Stimulated activated CD4-positive, alpha-beta T cell treated with anti-CD3 and anti-CD28 coated beads, Interleukin-15, amount 100 ng/mL, for 1 hour (primary cell): ENCODE measurements at places on chromosomes 1 and 21.

GRCh38 chr1:54275349-54275748 lies 75.4 kb downstream of the MRPL37 start:
- no peak for DNase-seq

GRCh38 chr1:18614069-18614735 lies 16.4 kb upstream of the PAX7 start:
- no peak for DNase-seq

DNA sequence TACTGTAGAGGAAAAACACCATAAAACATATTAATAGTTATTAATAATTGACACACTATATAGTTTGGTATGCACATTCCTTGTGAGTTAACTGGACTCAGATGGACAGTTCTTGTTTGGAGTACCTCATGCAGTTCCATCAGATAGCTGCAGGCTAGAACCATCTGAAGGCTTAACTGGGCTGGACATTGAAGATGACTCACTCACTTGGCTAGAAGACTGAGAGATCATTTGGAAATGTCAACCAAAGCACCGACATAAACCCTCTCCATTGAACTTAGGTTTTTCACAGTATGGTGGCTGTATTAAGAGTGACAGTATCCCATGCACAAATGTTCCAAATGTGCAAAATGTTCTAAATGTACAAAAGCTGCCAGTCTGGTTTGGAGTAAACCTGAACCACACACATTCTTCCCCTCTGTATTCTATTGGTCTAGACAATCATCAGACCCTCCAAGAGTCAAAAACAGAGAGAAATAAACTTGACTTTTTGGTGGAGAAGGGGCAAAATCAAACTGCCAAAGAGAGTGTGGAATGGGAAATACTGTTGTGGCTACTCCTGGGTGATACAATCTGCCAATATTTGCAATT lies 708.4 kb downstream of the KCNT2 start:
- no peak for DNase-seq

- no peak for DNase-seq
These were observed 14.3 kb downstream of the GPR137B start for GRCh38 chr1:236156512-236157208.

- no peak for DNase-seq
These were observed 38.2 kb downstream of the SLC19A1 start for GRCh38 chr21:45504021-45504515.

DNA sequence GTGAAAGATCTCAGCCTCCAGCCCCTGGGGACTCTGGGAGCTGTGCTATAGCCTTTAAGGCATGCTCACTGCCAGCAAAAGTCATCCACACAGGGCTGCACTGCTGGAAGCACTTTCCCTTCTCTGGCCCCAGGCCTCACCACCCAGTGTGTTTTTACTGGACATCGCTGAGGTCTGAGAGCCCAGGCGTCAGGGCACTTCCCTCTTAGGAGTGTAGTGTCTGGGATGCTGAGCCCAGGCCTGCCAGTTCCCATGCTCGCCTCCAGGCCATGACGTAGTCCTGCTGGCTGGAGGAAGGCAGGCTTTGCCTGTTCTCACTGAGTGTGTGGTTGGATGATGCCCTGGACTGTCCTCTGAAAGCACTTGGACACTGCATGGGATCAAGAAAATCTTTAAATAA lies 101.2 kb downstream of the GDAP2 start:
- DNase-seq: no peak

DNA sequence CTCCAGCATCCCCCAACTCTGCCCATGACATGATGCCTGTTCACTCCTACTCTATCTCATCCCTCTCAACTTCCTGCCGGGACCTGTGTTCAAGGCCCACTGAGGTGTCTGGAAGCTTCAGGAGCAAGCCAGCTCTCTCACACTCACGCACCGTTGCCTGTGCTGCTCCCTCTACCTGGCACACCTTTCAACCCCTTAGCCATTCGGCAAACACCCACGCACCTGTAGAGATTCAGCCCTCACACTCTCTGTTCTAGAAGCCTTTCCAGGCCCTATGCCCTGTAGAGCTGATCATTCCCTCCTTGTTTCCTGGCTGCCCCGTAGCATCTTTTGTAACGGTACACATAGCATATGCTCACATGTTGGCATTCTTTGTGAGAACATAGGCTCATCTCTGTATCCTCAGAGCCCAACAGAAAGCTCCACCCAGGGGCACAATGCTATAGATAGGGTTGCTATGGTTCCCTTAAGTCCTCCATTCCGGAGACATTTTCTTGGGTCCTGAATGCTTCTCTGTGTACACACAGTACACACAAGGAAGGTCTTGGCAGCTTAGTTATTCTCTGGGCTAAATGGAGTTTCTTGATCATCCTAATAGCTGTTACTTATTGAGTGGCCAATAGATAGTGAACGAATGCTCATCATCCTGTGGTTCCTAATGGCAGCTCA lies 1.3 kb downstream of the C8B start:
- DNase-seq: no peak

DNA sequence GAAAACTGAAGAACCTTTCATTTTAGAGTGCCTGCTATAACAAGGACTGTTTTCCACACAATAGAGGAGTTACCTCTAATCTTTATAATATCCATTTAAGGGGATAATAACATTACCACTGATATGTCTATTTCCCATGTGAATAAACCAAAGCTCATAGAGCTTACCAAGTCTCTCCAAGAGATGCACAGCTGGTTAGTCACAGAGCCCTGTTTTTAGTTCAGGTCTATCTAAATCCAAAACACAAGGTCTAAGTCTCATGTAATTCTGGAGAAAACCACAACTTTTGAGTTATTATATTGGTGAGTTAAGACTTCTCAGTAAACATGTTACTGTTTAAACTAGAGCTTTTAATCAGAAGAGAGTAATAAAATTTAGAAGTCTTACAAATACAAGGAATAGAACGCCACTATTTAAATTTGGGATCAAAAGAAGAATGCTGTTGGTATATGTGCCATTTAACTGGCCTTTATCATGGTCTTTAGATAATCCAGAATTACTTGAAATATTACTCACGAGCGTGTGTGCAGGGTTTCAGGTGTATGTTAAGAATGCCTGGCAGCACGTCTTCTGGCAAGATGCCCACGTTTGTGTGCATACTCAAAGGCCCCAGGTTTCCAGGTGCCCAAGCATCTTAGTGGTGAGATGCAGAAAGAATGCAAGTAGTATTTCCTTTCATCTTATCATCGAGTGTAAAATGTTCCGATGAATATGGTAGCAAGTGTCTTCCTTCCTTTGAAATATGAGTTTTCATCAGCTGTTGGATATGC lies 190.6 kb downstream of the FMN2 start:
- no peak for DNase-seq

DNA sequence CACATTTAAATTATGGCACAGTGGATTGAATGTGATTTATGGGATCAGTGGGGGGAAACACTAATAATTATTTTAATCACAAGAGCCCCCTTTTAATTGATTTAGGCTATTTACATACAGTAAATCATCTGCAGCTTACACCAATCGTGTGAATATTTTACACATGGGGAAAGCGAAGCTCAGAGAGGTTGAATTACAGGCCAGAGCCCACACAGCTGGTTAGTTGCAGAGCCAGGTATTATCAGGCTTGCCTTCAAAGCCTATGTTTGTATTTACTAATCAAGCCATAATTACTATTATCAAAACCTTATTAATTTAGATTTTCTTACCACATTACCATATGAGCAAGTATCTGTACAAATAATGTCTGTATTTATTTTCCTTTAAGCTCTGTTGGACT lies 749 bp downstream of the SDCCAG8 start:
- DNase-seq: no peak

- DNase-seq: no peak
These were observed 68.0 kb downstream of the PRPF38A start for GRCh38 chr1:52472384-52472783.

GRCh38 chr1:51607681-51608095 lies 9.2 kb upstream of the OSBPL9 start:
- DNase-seq: no peak

DNA sequence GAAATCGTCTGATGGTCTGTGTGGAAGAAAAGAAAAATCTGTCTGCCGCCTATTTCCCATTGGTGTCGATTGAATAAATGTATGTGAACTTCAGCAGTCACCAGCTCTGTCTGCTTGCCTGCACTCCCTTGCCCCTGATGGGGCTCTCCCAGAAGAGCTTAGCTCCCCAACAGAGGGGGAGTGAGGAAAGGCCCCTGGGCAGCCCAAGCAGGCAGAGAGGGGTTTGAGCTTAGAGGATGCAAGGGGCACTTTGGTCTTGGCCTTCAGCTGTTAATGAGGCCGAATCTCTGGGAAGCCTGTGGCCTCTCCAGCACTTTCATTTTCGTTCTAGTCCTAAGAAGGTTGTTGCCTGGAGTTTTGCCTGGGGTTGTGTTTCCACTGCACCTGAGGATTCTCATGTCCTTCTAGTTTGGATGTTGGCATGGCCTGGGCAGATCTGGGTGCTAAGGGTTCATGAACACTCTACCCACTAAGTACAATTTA lies 2.8 kb downstream of the FOXD2 start:
- DNase-seq: no peak

GRCh38 chr1:208298593-208299269 lies 54.5 kb upstream of the PLXNA2 start:
- no peak for DNase-seq

GRCh38 chr21:38675182-38675824 lies 130.4 kb upstream of the ETS2 start:
- DNase-seq: no peak
